ENCODE measurements at places on chromosomes 7 and 10.

DNA sequence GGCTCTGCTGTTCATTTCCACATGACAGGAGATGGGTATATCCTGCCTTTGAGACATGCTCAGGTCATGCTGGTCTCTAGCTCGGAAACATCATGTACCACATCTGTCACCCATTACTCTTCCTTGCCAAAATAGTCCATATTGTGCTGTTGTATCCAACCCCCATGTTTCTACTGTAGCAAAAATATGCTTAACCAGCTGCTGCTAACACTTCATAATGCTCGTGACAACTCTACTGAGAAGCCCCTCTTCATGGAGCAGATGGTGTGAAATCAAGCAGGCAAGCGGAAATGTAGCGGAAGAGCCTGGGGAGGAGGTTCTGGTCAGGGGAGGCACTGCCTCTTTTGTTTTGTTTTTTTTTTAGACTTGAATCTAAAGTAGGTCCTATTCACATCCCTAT lies 82.9 kb downstream of the NPY start:
- DNase-seq: no peak

GRCh38 chr7:155603858-155604503 lies 40.5 kb upstream of the RBM33 start:
- DNase-seq: no peak

GRCh38 chr7:135512135-135512887 lies 2.4 kb upstream of the CNOT4 start:
- no peak for DNase-seq

DNA sequence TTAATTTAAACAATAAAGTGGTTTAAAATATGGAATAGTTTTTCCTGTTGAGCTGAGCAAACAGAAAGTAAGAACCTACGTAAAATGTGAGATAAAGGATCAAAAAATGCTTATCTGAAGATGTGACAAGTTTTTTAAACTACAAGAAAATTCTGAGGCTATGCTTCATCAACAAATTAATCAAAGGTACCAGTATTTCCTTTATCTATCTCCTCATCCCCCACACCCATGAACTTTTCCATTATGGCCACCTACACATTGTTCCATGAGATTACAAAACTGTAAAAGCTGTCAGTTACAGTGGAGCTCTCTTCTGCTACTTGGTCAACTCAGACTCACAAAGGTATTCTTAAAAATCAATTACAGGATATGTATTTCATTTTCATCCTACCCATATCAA lies 77.4 kb downstream of the ARHGAP12 start:
- no peak for DNase-seq

DNA sequence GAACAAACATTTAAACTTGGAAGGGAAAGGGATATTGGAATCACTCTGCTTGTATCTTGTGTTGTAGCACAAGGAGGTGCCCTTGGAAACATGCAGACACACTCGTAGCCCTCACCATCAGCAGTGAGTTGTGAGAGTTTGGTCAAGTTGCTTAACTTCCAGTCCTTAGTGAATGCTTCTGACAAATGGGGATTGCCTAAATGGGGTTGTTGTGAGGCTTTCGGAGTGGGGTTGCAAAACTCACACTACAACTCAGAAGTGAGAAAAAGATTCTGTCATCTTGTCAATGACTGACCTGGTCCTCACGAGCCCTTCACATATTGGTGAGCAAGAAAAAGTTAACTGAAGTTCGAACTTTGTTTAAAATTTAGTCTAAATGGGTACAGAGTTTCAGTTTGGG lies 29.0 kb upstream of the GSDME start:
- DNase-seq: no peak

DNA sequence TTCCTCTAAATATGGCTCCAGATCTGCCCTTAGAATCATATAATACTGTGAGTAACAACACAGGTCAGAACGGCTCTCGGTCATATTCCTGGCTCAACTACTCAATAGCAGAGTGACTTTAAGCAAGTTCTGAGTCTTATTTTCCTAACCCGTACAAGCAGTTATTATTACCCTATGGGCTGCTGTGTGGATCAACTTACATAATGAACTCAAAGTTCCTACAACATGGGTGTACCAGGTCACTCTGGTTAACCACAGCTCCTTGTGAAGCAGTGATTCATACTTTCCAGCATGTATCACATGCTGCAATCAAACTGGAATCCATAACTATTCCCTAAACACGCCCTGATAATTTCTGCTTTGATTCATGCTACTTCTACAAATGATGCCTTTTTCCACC lies 107.3 kb downstream of the LRRN3 start:
- DNase-seq: peak; percentile 100

DNA sequence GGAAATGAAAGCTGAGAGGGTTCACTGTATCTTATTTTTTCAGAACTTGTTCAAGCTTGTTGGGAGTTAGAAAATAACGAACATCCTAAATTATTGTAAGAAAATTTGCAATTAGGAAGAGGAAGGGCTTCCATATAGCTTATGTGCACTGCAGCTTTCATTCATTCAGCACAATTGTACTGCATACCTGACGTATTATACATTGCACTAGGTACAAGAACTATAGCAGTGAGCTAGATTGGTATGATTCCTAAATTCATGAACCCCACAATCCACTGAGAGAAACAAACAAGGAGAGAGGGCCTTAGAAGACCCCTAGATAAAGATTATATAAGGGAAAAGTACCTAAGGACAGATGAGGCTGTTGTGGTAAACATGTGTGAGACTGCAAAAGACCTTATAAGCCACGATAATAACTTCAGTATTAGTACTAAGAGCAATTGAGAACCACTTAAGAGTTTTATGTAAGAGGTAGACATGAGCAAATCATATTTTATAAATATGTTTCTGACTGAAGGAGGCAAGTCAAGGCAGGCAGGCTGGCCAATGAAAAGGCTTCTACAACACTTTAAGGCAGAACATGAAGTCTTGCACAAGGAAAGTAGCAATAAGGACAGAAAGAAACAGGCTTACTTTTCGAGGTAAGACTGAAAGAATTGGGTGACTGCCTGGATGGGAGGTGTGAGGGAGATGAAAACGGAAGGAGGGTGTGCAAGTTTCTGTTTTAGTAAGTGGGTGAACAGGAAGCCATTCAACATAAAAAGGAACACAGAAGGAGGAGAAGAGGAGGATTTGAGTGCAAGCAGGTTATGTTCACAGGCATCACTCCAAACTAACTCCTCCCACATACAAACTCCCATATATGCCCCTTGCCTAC lies 77.9 kb upstream of the LRRN3 start:
- no peak for DNase-seq

- DNase-seq: no peak
Measured at GRCh38 chr7:33089142-33089541, 20.1 kb downstream of the RP9 start.

All from stromal cell of bone marrow (primary cell).